ENCODE measurements at places on chromosomes 7 and 10. TPM values are rescaled to one million over a fixed set of nuclear protein-coding genes. Genes with fewer than 3 reads are reported as not detected.

- no peak overlapping the region for H3K27ac ChIP-seq
- peaks cover 43% of the 10 kb centered on the region for H3K27me3 ChIP-seq
- H3K4me3 ChIP-seq: no peak overlapping the region
- no peaks in the 10 kb centered on the region for H3K4me1 ChIP-seq
- H3K36me3 ChIP-seq: no peaks in the 10 kb centered on the region
- no peak for DNase-seq
Observed at GRCh38 chr10:71638064-71638821, 81.3 kb downstream of the C10orf105 start.

DNA sequence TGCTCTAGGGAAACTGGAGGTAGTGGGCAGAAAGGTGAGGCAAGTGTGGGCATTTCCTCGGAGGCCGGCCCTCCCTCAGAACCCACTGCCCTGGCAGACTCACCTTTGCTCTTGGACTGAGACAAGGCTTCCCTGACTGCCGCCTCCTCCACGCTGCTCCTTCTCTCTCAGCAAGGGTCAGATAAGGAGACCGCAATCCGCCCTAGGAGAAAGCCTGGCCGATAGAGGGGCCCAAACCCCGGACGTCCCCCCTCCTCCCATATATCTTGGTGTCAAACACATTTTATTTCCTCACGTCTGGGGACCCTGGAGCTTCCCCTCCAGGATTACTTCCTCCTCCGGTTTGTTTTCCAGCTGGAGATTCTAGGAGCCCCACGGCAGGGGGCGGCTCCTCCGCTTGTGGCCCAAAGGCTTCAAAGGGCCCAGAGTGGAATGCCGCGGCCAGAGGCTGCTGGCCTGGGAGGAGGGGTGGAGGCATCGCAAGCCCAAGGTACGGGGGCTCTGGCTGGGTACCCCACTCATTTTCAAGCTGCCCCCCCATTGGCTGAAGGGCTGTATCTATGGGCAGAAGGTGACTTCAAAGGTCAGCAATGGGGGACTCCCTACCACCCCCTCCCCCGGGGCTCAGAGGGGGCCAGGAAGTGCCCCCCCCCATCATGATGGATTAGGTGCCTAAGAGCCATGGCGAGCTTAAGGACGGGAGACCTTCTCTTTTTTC lies 31.7 kb upstream of the LBX1 start:
- peaks cover 4% of the 10 kb centered on the region for H3K4me1 ChIP-seq
- H3K27me3 ChIP-seq: no peaks in the 10 kb centered on the region
- no peak for DNase-seq
- H3K36me3 ChIP-seq: no peaks in the 10 kb centered on the region
- no peak overlapping the region for H3K27ac ChIP-seq
- H3K4me3 ChIP-seq: no peak overlapping the region

DNA sequence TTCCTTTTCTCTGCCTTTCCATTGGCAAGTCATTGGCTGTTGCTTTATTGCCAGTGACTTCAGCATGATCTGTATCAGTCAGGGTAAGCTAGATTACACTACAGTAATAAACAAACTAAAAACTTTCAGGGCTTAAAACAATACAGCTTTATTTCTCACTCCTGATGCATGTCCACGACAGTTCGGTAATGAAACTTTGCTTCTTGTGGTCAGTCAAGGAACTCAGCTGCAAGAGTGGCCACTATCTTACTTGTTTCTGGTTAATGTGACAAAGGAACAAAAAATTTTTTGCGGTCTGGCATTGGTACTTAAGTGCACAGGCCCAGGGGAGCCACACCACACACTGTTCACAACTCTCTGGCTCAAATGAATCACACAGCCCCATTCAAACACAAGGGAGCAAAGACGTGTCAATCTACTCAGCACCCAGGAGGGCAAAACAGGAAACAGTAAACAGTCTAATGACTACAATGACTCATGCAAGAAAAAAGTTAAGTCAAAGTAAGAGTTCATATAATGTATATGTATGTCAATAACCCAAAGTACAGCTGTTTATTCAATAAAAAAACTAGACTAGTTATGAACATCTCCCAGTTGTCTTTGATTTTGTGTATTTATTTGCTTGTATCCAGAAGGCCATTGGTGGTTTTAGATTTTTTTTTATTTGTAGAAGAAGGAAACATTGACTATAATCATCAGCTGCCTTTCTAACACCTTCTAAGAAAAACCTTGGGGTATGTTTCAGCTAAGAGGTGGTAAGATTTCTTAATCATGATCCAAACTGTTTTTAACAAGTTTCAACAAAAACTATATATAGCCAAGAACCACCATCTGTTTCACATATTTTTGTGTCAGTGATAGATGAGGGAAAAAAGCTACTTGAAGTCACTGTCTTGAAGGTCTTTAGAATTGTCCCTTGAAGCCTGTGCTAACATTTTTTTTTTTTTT lies 134.4 kb upstream of the FAM3C start:
- H3K4me1 ChIP-seq: peaks cover 35% of the 10 kb centered on the region
- peak overlapping the region; percentile 86 for H3K27ac ChIP-seq
- H3K4me3 ChIP-seq: peak overlapping the region; percentile 52
- peak; percentile 95 for DNase-seq
- no peaks in the 10 kb centered on the region for H3K36me3 ChIP-seq
- H3K27me3 ChIP-seq: no peaks in the 10 kb centered on the region

The ENO4 gene
- not detected for total RNA-seq

DNA sequence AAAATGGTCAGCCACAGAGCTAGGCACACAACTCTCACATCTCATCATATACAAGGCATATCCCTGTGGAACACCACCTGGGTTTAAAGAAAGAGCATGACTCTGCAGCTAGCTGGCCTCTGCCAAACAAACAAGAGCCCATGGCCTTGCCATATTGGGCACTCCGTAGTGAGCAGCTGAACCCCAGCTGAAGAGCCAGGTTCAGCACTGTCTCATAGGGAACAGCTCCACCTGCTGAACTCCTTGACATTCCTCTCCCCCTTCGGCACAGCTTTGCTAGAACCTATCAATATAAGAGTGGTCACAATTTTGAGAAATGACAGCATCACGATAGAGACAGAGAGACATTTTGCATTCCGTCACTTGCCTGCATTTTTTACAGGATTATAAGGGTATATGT lies 20.0 kb downstream of the SORCS1 start:
- peak; percentile 23 for DNase-seq
- no peaks in the 10 kb centered on the region for H3K27me3 ChIP-seq
- H3K4me1 ChIP-seq: no peaks in the 10 kb centered on the region
- no peak overlapping the region for H3K27ac ChIP-seq
- no peaks in the 10 kb centered on the region for H3K36me3 ChIP-seq

DNA sequence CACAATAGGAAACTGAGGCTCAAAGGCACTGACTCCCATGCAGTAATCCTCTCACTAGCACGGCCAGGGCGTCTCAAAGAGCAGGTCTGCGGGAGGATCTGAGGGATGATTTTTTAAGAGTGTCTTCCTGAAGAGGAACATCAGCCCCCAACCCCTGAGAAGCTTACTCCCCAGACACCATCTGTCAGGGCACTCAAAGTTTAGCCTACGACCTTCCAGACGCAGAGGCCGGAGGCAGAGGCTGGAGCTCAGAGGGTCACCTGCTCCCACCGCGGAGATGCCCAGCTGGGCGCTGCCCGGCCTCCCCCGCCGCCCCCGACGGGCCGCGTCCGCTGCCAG lies 1.7 kb downstream of the ZNF777 start:
- no peak for DNase-seq
- no peak overlapping the region for H3K27ac ChIP-seq
- H3K4me3 ChIP-seq: peak overlapping the region; percentile 63
- peaks cover 32% of the 10 kb centered on the region for H3K36me3 ChIP-seq
- H3K4me1 ChIP-seq: peaks cover 16% of the 10 kb centered on the region

DNA sequence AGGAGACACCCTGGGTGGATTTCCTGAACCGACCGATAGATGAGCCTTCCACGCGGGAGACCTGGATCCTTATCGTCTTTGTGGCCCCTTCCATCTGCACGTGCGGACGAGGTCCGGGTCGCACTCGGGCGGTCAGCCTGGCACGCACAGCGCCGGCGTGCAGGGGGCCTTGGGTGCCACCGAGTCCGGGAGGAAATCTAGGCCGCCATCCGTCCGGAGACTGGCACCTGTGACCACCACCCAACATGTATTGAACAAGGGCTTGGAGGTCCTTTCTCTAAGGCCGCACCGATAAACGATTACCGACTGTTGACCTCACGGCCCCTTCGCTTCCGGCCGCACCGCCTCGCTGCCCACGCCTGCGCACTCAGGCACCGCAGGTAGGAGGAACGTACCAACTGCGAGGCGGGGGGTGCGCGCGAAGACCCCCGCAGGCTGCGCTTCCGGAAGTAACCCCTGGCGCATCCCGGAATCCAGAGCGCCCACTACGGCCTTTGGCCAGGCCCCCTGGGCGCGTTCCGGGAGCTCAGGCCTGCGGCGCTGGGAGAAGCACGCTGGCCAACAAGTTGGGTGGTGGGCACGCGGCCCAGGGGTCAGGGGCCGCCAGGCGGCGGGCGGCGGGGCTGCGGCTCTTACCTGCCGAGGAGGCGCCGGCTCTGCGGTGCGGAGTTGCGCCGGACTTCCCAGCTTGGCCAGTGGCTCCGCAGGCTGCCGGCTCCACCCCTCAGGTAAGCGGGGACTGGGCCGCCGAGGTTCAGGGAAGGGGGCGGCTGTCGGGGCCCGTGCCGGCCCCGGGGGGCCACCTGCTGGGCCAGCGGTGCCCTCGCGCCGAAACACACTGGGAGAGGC lies at the start of the genes ACTR3C and LRRC61:
TSS of gene ACTR3C (minus strand) at position 713 of the 849 bp plus-strand sequence. CDS start 28,249 bp downstream, outside the sequence.
TSS of gene LRRC61 (plus strand) at position 523 of the 849 bp plus-strand sequence. CDS start 13,507 bp downstream, outside the sequence.
- H3K27ac ChIP-seq: peak within 1 kb of the TSS; percentile 93
- peaks cover 22% of the 10 kb centered on the region for H3K36me3 ChIP-seq
- H3K4me3 ChIP-seq: peak within 1 kb of the TSS; percentile 84
- peak; percentile 35 for DNase-seq
- peaks cover 24% of the 10 kb centered on the region for H3K4me1 ChIP-seq

- no peaks in the 10 kb centered on the region for H3K27me3 ChIP-seq
- H3K4me3 ChIP-seq: no peak overlapping the region
- no peak overlapping the region for H3K27ac ChIP-seq
- DNase-seq: no peak
- peaks cover 19% of the 10 kb centered on the region for H3K4me1 ChIP-seq
- peaks cover 6% of the 10 kb centered on the region for H3K36me3 ChIP-seq
Observed at GRCh38 chr10:142371-142770, 7.1 kb downstream of the ZMYND11 start.

GRCh38 chr7:1210321-1210978 lies 22.2 kb upstream of the UNCX start:
- H3K4me1 ChIP-seq: peaks cover 13% of the 10 kb centered on the region
- no peak overlapping the region for H3K27ac ChIP-seq
- no peaks in the 10 kb centered on the region for H3K36me3 ChIP-seq
- H3K4me3 ChIP-seq: no peak overlapping the region
- H3K27me3 ChIP-seq: peaks cover 63% of the 10 kb centered on the region

DNA sequence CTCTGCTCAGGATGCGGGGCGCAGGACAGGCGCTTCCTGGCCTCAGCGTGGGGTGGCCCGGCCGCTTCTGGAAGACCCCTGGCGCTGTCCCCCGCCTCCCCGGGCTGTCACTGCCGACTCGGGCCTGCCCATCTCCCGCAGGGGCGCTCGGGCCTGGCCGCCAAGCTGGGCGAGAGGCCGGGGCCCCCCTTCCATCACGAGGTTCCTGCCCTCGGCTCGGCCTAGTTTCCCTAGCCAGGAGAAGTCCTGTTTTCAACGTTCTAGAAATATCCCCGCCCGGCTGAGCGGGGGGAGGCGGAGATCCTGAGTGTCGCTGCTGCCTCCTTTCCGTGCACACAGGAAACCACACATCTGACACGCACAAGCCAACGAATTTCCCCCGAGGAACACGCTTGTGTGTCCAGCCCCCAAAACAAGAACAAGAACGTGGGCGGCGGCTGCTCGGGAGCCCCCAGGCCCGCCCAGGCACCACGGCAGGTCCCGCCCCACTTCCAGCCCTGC lies 33.7 kb downstream of the AP5Z1 start:
- DNase-seq: no peak
- H3K27ac ChIP-seq: no peak overlapping the region
- H3K4me1 ChIP-seq: no peaks in the 10 kb centered on the region
- no peak overlapping the region for H3K4me3 ChIP-seq

DNA sequence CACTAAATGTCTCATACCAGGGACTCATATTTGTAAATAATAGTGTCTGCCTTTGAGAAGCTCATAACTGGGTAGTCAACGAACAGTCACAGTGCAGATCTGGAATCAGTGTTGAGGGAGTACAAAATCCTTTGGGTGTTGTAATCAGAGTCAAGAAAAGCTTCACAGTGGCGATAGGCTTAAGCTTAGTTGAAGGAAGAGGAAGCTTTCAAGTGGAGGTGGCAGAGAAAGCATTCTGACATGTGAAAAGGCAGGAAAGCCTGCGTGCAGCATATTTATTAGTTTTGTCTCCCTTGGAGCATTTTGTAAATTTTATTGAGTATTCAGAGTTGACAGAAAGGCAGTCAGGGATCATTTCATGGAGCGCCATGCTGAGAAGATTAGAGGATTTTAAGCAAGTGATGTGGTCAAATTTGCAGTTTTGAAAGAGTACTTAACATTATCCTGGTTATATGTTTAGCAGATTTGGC lies 104.9 kb downstream of the ADK start:
- no peak overlapping the region for H3K4me3 ChIP-seq
- no peaks in the 10 kb centered on the region for H3K27me3 ChIP-seq
- peaks cover 17% of the 10 kb centered on the region for H3K4me1 ChIP-seq
- no peak for DNase-seq
- H3K27ac ChIP-seq: no peak overlapping the region
- H3K36me3 ChIP-seq: peaks cover 13% of the 10 kb centered on the region

DNA sequence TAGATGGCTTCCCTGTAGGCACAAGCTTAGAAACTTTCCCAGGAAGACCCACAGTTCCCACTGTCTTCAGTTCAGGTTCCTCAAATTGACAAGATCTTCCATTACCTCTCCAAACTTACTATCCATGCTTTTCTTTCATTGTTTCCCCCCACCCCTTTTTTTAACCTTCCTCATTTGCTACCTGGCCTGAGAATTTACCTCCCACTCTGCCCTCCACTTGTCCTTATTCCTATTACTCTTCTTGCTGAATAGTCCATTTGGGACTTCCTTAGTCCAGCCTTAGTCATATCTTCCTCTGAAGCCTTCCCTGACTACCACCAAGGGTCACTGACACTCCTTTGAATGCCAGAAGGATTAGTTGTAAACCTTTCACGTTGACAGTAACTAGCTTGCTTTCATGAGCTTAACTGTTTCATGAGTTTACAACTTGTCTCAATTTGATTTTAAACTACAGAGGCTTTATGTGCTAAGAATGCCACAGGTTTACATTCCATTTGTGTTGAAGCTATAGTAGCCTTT lies 1.2 kb upstream of the CALU start:
- peak; percentile 21 for DNase-seq
- H3K27me3 ChIP-seq: no peaks in the 10 kb centered on the region
- peaks cover 36% of the 10 kb centered on the region for H3K4me1 ChIP-seq
- H3K4me3 ChIP-seq: peak overlapping the region; percentile 100
- peaks cover 12% of the 10 kb centered on the region for H3K36me3 ChIP-seq
- peak overlapping the region; percentile 98 for H3K27ac ChIP-seq

DNA sequence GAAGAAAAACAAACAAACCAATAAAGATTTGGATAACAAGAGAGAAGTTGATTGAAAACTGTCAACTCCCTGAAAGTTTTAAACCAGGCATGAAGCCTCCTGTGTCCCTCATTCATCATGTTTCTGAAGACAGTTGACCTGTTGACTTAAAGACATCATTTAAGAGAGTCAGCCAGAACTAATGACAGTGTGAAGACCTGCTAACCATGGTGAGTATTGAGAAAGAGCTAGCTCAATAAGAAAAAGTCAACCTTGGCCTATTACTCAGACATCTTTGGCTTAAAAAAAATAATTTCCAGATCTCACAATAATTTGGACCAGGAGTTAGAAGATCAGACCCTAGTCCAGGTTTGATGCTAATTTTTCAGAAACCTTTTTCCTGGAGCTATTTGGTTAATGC lies 45.3 kb upstream of the ANKRD1 start:
- no peak overlapping the region for H3K27ac ChIP-seq
- no peaks in the 10 kb centered on the region for H3K36me3 ChIP-seq
- no peaks in the 10 kb centered on the region for H3K27me3 ChIP-seq
- H3K4me3 ChIP-seq: no peak overlapping the region
